ENCODE measurements at places on chromosomes 7 and 10.

DNA sequence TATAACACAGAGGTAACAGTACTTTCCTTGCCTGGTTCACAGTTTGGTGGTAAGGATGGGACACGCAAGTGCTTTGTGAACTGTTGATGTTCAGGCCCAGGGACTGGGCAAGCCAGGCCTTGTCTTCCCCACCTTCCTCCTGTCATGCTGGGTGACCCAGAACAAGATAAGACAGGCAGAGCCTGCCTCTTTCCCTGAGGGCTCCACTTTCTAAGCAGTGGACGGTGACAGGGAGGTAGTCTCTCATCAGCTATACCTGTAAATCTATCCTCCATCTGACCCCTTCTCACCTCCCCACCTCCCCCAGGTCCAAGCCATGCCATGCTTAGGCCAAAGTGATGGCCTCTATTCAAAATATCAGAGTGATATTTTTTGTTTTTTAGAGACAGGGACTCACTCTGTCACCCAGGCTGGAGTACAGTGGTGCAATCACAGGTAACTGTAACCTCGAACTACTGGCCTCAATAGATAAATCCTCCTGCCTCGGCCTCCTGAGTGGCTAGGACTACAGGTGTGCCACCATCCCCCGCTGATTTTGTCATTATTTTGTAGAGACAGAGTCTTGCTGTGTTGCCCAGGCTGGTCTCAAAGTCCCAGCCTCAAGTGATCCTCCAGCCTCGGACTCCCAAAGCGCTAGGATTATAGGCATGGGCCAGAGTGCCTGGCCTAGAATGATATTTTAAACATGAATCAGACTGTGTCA, 42.8 kb downstream of the PDLIM1 start:
- DNase-seq, result no peak

- no peak for DNase-seq
These were observed 22.5 kb downstream of the PCGF5 start for GRCh38 chr10:91242940-91243339.

- DNase-seq, result no peak
These were observed 10.6 kb downstream of the BHLHA15 start for GRCh38 chr7:98221611-98222532.

GRCh38 chr10:14240253-14241189, 90.2 kb downstream of the FRMD4A start:
- DNase-seq, result no peak

DNA sequence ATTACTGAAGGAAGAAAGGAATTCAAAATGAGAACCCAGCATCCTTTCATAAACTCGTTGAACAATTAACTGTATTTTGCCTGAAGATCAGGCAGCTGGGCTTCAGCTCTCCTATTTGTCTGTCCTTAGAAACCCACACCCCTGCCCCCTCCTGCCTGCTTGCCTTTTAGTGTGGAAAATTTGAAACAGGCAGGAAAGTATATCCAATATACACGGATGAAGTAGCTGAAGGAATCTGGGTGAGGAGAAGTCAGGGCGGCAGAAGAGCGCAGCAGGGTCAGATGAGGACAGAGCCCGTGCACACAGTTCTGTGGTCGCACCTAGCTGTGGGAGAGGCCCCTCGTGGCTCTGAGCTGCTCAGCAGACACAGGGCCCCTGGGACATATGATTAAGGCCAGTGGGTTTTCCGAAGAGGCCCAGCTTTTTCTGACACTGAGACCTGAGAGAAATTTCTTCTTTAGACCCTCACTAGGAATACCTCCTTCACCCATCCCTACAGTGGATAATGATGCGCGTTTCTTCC, 87.9 kb downstream of the ACTR3B start:
- DNase-seq, result no peak

GRCh38 chr7:26630941-26631580, 233.3 kb downstream of the SKAP2 start:
- no peak for DNase-seq
